Anterior cingulate cortex (tissue), 58 donors: ENCODE measurements at places on chromosomes 16 and 17.

- no peak for DNase-seq
Measured at GRCh38 chr17:7684851-7685532, 2.3 kb downstream of the TP53 start.

DNA sequence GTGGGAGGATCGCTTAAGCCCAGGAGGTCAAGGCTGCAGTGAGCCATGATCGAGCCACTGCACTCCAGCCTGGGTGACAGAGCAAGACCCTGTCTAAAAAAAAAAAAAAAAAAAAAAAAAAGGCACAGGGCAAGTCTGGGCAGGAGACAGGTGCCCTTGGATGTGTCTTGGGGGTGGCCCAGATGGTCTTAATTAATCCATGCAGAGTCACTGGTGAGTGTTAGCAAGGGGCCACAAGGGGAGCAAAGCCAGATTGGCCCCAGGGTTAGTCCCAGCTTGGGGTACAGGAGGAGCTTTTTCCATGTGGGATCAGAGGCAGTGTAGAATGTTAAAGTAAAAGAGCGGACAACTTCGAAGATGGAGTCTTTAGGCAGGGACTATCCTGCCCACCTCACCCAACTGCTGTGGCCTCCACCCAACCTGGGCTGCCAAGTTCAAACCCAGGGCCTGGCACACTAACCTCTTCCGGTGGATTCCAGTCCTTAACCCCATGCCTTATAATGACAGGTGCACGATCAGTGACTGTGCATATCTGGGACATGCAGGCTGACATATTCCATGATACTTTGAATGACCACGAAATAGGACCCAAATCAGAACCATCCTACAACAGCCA, 32.2 kb upstream of the MFSD6L start:
- no peak for DNase-seq

GRCh38 chr16:73202161-73202729, 154.3 kb upstream of the ZFHX3 start:
- DNase-seq, result no peak

DNA sequence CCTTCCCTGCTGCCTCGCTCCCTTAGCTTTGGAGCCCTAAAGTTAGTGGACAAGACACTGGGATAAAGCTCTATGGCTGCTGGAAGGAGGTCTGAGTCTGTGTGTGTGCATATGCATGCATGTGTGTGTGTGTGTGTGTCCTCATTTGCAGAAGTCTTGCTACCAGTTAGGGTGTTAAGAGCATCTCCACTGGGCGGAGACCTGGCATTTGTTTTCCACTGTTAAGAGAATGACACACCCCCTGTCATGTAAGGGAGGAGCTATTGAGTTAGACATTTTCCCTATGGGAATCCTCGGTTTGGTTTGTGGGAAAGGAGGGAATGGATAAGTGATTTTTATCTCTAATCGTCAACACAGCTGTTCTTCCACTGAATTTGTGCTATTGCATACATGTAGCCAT, 24.8 kb upstream of the ARHGAP23 start:
- no peak for DNase-seq

DNA sequence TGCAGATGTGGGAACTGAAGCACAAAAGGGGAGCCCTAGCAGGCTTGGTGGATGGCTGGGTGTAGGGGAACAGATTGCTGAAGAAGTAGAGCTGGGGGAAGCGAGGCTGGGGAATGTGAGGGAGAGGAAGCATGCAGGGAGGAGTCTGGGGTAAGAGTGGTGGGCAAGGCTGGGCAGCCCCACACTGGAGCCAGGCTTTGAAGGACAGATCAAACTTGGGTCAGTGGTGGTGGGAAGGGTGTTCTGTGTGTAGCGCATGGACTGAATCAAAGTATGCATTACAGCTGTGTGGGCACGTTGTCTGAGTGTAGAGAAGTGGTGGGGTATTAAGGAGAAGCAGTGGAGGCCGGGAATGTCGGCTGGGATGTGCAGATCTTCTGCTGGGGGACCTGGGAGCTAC, 116.0 kb downstream of the CYLD start:
- DNase-seq, result no peak

GRCh38 chr16:84741340-84741830, 41.6 kb downstream of the USP10 start:
- DNase-seq, result peak; percentile 33

- no peak for DNase-seq
Measured at GRCh38 chr17:77011173-77012011, 129.4 kb upstream of the SEC14L1 start.

DNA sequence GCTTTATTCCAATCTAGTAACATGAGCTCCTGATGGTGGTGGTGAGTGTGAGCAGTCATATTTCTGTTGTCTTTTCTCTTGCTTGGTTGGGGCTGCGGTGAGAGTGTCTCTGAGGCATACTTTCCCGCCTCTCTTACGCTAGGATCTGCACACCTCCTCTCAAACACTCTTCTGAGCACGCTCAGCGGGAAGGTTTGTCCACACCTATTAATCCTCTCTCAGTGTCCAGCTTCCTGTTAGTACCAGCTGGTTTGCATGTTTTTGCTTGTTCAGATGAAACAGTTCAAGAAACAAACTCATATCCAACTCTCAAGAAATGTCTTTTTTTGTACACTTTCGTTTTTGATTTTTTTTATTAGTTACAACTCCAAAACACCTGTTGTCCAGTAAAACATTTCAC, 89.5 kb downstream of the CCDC182 start:
- DNase-seq, result no peak

DNA sequence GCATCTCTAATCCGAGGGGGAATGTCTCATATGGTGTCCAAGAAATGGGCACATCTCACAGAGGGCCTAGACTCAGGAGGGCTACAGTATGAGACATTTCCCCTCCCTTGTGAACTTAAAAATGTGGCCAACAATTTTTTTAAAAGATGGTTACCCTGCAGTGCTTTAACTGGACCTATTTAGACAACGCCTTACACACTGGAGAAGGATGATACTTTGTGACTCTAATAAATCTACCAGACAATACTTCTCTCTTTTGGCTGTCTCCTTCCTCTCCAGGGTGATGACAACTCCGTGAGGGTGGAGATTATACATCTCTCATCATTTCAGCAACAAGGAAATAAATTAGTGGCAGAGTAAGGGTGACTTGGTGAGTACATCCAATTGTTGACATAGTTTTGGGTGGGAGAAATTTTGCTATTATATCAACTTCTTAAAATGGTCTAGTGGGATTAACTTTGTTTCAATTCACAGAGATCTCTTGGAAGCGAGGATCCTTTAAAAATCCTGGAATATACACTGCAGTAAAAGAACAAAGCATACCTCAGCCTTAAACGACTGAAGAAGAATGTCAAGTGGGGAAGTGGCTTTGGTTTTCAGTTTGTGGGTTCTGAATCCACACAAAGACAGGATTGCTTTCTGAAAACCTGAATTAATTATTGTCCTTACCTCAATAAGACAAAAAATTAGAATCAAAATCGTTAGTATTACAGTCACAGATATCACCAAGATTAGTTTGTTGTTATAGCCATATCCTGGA, 89.8 kb downstream of the KPNA2 start:
- no peak for DNase-seq

DNA sequence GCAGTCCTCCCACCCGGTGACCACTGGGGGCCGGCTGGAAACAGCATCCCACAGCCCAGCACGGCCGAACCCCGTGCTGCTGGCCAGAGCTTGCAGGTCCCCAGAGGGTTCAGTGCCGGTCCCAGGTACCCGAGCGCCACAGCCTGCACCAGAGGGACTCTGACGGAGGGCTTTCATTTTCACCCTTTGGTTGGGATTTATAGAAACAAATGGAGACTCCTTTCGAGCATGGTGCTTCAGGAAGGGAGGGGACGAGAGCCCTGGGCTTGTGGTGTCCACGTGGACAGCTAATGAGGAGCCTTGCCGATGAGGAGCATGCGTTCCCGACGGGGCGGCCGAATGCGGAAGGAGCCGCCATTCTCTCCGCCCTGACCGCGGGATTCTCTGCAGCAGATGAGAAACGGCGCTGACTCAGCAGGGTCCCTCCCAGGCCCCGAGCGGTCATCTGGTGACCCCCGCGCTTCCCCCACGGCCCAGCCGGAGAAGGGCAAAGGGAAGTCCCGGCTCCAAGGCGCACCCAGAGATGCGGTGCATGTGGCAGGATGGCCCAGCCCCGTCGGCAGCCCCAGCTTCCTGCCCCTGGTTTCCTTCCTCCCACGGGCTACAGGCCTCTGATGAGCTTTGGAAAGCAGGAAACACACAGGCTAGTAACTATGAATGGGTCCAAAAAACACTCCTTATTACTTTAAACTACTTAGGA, 9.8 kb downstream of the SLC38A10 start:
- no peak for DNase-seq

DNA sequence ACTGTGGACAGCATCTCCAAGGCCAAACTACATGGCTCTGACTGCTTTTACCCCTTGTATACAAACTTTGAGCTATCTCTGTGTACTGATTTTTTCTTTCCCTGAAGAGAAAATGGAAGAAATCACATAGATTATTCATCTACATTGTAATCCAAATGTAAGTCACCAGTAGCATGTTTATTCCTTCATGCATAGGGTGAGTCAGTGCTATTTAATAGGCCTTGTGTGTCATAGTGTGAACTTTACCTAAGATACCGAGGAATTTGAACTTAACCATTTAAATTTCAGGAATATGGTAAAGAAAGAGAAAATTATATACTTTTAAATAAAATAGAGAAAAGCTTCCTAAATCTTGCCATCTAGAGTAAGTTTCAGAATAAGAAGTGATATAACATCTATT, 16.5 kb downstream of the PHKB start:
- DNase-seq, result no peak

- DNase-seq, result no peak
Measured at GRCh38 chr17:29557085-29557738, 9.6 kb downstream of the ABHD15 start.

- no peak for DNase-seq
Measured at GRCh38 chr17:50256826-50257618, 17.2 kb upstream of the TMEM92 start.
